ENCODE measurements at places on chromosomes 4 and X.

DNA sequence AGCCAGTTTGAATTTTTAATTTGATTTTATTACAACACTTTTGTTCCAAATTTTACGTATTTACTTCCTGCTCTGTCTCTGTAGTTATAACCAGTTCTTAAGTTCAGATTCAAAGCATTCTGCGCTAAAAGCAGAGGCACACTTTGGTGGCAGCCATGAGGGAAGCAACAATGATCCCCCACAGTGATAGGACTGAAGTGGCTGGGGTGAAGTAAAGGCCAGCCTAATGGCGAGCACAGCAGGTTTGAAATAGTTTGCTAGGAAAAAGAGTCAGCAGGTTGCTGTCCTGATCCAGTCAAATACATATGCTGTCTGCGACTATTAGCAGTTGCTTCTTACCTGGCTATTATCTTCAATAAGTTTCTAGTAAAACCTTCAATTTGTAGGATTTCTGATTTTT is 176.3 kb downstream of the RPA4 start:
- DNase-seq, result no peak

DNA sequence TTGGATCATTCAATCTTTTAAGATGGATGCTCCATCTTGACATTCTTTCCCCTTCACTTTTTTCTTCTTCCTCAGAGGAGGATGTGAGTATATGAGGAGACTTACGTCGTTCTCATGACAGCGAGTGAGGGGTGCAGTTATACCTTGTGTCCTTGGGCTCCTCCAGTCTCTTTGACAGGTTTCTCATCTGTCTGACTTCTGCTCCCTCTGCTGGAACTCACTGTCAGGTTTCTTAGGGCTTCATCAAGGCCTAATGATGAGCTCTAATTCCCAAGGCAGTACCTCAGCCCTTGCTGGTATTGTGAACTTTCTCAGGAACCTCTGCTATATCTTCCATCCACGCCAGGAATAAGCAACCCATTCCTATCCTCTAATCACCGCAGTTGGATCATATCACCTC is 237.8 kb upstream of the ADGRL3 start:
- no peak for DNase-seq

DNA sequence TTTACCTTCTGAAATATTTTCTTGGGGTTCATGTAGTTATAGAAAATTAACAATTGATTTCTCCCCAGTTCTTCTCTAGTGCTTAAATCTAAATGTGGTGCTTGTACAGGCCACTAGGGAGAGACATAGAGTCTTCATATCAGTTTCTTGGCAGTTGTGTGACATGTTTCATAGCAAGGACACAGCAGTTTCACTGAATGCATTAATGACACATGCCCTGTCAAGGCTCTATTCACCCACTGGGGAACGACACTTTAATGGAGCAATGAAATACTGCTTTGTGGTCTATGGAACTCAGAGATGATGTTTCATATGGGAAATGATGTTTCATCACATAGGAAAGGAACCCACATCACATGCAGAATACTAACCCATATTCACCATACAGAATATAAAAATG is 2.8 kb downstream of the VEGFC start:
- peak; percentile 45 for DNase-seq

GRCh38 chrX:69024161-69024736 is 141.0 kb downstream of the PJA1 start:
- no peak for DNase-seq

- no peak for DNase-seq
Measured at GRCh38 chrX:148695255-148695654, 194.8 kb downstream of the AFF2 start.

- no peak for DNase-seq
Measured at GRCh38 chr4:8307714-8308113, 38.2 kb downstream of the HTRA3 start.

DNA sequence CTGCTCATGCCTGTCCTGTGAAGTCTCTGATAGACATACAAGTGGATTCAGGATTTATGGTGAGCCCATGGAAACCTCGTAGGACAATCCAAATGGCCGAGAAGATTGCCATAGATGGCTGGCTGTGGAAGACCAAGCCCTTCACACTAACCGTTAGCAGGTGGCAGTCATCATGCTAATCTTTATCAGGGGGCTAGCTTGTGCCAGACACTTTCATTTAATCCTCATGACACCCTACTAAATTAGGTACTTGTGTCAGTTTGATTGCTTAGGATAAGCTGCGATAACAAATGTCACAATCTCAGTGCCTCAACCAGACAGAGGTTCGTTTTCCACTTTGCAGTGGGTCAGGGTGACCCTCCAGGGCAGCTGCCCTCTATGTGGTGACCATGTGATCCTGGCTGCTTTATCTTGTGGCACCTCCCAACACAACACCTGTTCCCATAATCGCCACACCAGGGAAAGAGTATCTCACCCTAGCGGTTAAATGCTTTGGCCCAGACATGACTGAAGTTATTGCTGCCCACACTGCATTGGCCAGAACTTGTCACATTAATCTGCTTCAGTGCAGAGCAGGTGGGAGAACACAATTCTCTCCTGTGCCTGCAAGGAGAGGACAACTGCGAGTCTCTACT is 60.8 kb downstream of the REPS2 start:
- DNase-seq, result peak; percentile 37

GRCh38 chr4:61553557-61554125 is 353.5 kb downstream of the ADGRL3 start:
- DNase-seq, result no peak

- DNase-seq, result no peak
Measured at GRCh38 chr4:168633064-168633463, 136.2 kb downstream of the PALLD start.
